ENCODE measurements at places on chromosomes 7 and 10.

- no peak for DNase-seq
Measured at GRCh38 chr10:74824184-74824899, 2.1 kb upstream of the KAT6B start.

- DNase-seq, result no peak
Measured at GRCh38 chr10:59434463-59435321, 72.3 kb upstream of the FAM13C start.

- DNase-seq, result no peak
Measured at GRCh38 chr7:132295175-132295574, 281.1 kb downstream of the PLXNA4 start.

GRCh38 chr7:3636131-3636860 is 335.2 kb downstream of the SDK1 start:
- no peak for DNase-seq

DNA sequence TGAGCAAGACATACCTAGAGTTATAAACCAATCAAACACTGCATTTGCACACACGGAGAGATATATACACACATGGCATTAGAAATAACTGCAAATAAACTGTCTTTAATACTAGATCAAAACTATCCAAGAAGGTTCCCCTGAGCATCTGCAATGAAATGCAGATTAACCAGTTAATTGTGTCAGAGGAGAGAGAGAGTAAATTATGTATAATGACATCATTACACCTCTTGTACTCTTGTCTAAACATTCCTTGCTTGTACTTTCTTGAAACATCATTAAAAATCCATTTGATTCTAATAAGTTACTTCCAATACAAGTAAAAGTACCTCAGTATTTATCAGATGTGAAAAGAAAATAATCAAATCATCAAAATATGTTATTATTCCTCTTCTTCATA is 932 bp downstream of the ANKRD22 start:
- no peak for DNase-seq

DNA sequence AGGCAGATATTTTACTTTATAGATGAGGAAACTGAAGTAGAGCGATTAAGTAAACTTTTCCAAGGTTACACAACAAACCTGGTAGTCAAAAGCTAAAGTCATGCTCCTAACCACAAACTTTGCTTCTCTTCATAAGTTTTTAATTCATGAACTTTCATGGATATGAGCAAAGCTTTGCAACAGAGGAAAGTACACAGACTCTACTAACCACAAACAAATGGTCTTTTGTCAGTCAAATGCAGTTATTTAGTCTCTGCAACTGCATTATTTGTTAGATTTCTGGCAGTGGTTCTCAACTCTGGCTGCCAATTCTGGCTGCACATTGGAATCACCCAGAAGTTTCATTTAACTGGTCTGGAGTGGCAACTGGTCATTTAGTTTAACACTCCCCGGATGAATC is 140.6 kb upstream of the TMEM168 start:
- DNase-seq, result no peak

GRCh38 chr10:124644771-124645415 is 99.3 kb downstream of the FAM53B start:
- no peak for DNase-seq

- no peak for DNase-seq
Measured at GRCh38 chr10:110336111-110336721, 31.5 kb upstream of the SMNDC1 start.

DNA sequence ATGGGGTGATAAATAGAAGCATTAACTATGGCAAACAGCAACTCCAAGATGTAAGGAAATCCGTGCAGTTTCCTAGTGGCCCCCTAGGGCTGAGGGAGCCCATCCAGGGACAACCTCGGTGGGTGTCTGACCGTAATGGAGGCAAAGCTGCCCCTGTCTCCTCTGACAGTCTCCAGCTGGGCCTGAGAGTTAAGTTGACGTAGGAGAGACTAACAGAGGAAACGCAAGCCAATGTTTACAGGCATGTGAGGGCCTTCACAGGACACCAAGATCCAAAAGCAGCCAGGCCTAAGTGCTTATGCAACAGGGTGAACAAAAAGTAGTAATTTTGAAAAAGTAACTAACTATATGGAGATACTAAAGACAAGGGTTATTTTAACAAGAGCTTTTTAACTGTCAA is 330.0 kb upstream of the C7orf33 start:
- no peak for DNase-seq

DNA sequence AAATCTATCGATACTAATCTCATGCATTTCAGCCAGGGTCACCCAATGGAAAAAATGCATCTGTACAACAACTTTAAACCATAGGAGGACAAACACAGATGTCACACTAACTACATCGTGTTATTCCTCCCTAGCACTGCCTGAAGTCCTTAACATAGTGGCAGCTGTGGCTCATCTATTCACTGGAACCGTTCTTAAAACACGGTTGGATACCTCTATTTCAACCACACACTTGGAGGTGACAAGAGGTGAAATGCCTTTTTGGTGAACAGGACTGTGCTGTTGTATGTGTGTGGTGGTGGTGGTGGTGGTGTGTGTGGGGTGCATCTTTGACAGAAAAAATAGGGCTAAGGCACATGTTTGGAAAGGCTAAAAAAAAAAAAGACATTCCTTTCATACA is 93.1 kb downstream of the NRP1 start:
- DNase-seq, result no peak

GRCh38 chr7:47622946-47623640 is 41.2 kb upstream of the TNS3 start:
- no peak for DNase-seq

GRCh38 chr7:105017657-105018365 is 3.8 kb downstream of the KMT2E start:
- no peak for DNase-seq

DNA sequence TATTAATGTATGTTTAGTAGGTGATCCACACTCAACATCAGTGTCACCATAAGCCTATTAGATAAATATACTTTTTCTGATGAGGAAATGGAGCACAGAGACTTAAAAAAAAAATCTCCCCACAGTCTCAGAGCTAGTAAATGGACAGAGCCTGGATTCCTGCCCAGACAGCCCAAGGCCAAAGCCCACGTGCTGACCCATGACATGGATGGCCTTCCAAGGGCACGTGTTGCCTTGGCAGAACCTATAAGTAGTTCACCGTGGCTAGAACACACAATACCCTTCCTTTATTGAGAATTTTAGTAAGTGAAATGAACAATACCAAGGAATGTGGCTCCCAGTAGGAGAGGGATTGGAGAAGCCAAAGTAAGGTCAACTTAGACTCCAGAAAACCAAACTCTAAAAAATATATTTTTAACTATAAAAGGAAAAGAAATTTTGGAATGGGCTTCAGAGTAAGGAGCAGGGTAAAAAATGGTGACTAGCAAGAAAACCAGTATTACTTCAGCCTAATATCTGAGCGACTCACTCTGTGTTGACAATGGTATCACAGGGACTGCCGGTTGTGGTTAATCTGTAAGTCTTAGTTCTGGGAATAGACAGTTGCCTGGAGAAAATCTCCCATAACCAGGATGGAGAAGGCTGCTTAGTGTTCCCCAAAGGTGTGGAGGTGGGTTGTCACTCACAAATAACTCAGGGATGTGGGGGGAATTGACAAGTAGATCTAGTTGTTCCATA is 223.0 kb downstream of the SORCS1 start:
- no peak for DNase-seq

- DNase-seq, result no peak
Measured at GRCh38 chr10:88042160-88043100, 179.0 kb downstream of the PTEN start.

DNA sequence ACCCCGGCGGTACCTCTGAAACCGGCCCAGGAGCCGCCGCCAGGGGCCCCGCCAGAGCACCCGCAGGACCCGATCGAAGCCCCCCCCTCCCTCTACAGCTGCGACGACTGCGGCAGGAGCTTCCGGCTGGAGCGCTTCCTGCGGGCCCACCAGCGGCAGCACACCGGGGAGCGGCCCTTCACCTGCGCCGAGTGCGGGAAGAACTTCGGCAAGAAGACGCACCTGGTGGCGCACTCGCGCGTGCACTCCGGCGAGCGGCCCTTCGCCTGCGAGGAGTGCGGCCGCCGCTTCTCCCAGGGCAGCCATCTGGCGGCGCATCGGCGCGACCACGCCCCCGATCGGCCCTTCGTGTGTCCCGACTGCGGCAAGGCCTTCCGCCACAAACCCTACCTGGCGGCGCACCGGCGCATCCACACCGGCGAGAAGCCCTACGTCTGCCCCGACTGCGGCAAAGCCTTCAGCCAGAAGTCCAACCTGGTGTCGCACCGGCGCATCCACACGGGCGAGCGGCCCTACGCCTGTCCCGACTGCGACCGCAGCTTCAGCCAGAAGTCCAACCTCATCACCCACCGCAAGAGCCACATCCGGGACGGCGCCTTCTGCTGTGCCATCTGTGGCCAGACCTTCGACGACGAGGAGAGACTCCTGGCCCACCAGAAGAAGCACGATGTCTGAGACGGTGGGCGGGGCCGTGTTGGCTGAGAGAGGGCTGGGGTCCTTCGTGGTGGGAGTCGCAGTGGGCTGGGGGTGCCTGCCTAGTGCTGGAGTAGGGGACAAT is 3.8 kb downstream of the REPIN1 start:
- DNase-seq, result no peak

GRCh38 chr10:124602121-124602561 is 140.5 kb downstream of the LHPP start:
- no peak for DNase-seq

DNA sequence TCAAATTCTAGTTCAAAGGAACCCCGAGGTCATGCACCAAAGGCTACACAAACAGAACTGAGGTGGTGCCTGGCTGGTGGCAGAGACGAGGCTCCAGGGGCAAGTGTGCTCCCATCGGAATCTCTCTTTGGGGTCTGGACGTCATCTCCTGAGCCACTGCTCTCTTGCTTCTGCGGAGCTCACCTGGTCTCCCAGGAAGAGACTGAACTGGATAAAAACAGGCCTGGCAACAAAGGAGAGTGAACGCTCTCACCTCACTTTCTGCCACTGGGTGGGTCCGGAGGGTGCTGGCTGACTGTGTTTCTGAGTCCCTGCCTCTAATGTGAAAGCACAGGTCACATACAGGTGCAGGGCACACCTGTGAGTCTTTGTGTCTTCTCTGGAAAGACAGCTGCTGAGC is 22.4 kb downstream of the VIPR2 start:
- no peak for DNase-seq

DNA sequence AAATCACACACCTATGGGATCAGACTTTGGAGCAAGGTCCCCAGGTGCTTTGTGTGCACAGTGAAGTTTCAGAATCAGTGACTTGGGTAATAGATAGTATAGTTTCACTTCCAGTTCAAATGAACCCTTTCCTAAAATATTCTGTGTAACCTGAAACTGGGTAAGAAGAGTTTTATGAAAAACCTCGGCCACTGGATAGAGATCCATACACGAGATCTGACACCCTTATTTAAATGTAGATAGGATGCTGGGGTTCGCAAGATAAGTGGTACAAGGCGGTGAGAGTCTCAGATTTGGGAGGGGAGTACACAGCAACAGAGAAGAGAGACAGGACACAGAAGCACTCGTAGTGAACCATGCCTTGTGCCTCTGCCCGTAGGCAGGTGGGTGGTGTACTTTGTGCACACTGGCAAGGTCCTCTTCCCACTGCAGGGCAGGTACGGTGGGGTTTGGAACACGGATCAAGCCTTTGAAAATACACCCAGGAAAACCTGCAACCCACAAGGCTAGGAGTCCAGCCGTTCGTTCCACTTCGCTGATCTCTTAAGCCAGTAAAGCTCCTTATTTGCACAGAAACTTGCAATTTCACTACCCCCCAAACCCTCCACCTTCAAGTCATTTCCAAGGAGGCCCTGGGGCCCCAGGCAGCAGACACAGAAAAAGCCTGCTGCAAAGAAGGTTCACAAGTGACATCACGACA is 162.8 kb downstream of the USP6NL start:
- no peak for DNase-seq

- DNase-seq, result no peak
Measured at GRCh38 chr10:125785791-125786190, 10.2 kb upstream of the MMP21 start.

GRCh38 chr10:113313048-113313602 is 239.7 kb upstream of the HABP2 start:
- DNase-seq, result no peak

DNA sequence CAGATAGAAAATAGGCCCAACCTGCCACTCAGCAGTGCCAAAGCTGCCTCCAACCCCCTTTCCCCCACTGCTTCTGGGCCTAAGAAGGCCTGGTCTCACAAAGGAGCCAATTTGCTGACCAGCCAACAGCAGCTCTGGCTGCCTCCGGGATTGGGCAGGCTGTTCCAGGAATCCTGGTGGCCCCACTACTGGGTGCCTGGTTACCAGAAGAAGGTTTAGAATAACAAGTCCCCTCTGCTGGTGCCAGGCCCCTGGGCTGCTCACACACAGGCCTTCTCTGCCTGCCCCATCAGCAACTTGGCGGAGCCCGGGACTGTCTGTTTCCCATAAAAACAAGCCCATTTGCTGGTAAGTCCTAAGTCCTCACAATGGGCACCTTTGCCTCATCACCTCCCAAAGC is 1.2 kb downstream of the PHKG1 start:
- no peak for DNase-seq

- no peak for DNase-seq
Measured at GRCh38 chr10:14667280-14667679, 107.4 kb downstream of the FAM107B start.

DNA sequence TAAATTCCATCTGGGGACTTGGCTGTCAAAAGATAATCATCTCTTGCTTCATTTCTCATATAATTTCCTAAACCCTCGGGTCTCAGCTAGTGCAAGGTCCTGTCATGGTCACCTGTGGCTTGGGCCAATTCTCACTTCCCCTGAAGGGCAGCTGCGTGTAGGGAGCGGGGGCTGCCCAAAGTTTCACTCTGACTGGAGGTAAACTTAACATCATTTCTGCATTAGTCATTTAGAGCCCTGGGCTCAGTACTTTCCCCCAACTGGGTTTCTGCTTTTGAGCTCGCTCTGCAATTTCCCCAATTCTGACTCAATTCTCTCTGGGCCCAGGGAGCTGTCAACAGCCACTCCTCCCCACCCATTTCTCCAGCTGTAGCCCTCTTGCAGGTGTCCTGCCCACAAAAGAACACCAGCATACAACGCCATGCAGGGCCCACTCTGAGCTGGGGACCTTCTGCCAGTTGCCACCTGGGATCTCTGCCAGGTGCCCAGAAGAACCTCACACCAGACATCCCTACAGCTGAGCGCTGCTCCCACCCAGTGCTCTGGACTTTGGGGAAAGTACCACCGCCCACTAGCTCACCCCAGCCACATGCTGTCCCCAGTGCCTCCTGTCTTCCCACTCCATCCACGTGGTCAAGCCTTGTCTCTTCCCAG is 37.9 kb downstream of the VOPP1 start:
- peak; percentile 36 for DNase-seq

DNA sequence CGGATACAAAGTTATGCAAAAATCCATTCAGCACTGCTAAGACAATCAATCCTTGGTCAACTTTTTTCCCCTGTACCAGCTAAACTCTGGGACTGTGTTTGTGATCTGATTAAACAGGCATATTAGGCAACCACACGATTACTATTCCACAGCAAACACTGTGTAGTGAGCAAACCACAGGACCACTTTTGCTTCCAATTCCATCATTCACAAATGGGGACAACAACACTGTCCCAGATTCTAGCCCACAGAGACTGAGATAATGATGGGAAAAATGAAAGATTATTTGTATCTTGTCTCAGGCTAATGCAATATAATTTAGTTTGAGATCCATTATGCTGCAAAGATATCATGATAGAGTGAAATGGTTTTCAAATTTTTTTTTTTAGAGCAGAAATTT is 163.7 kb upstream of the AOAH start:
- DNase-seq, result no peak

- DNase-seq, result no peak
Measured at GRCh38 chr10:129258283-129258923, 208.6 kb upstream of the MGMT start.

- peak; percentile 32 for DNase-seq
Measured at GRCh38 chr7:7183061-7183837, 905 bp downstream of the C1GALT1 start.

Measured in stimulated activated CD8-positive, alpha-beta memory T cell treated with anti-CD3 and anti-CD28 coated beads, Interleukin-12 subunit alpha, Interleukin-12 subunit beta, amount 100 ng/mL, for 4 hours (primary cell).